Naive B cell (primary cell): ENCODE measurements at places on chromosomes 7 and 10. TPM values are rescaled to one million over a fixed set of nuclear protein-coding genes. Genes with fewer than 3 reads are reported as not detected.

Gene ZNF853
- polyA plus RNA-seq: 1.6 TPM

DNA sequence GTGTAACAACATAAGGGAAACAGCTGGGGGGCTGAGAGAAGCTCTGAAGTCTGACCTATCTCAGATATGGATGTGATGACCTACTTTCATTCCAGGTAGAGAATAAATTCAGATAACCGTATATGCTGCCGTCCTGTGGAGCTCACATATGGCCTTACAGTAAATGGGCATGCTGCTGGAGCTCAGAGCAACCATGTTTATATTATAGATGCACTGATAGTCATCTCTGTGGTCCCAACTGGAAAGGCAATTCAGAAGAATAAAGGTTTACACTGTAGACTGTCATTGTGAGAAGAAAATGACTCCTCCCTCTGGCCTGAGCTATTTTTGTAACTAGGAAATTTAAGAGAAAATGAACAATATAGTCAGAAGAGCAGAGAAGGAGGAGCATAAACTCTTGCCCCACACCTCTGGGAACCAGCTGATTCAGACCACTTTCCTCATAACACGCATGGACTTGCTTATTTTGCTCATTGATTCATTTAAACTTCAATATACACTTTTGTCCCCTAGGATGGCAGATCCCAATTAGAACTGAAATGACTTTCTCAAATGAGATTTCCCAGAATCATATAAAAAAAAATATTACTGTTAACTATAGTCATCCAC, 69.9 kb upstream of the NXPH1 start:
- H3K4me3 ChIP-seq: no peak overlapping the region
- H3K4me1 ChIP-seq: no peaks in the 10 kb centered on the region
- no peak for DNase-seq
- H3K27ac ChIP-seq: no peak overlapping the region

Gene XPNPEP1
- polyA plus RNA-seq: 19.6 TPM

Gene RAPGEF5
- polyA plus RNA-seq: 6.8 TPM

DNA sequence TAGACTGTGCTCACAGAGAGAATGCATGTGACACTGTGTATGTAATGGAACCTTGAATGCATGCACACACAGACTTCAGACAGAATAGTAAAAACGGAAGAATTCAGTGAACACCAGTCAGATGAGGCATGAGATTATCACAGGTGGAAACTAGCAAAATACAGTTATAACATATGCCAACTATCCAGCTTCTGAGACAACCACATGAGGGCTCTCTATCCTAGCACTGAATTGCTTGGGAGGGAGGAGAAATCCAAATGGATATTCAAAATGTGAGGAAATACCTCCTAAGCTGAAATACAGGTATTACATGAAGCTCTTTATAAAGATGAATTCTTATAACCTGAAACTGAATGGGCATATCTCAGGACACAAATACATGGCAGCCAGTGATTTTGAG, 30.6 kb downstream of the GARS1 start:
- no peaks in the 10 kb centered on the region for H3K4me1 ChIP-seq
- DNase-seq: no peak

DNA sequence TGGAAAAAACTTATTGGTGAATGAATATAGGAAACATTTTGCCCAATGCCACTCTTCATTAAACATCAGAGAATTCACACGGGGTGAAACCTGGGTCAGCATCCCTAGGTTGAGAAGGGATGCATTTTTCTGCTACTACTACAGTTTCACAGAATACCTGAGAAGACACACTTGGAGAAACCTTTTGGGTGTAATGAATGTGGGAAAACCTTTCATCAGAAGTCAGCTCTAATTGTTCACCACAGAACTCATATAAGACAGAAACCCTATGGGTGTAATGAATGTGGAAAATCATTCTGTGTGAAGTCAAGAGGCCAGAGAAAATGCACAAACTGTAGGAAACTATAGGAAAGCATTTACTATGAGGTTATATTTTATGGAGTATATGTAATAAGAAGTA, 24.9 kb downstream of the ZNF37A start:
- H3K27ac ChIP-seq: no peak overlapping the region
- peaks cover 58% of the 10 kb centered on the region for H3K36me3 ChIP-seq
- H3K4me1 ChIP-seq: no peaks in the 10 kb centered on the region
- no peak overlapping the region for H3K4me3 ChIP-seq
- no peaks in the 10 kb centered on the region for H3K27me3 ChIP-seq
- no peak for DNase-seq

- H3K27ac ChIP-seq: no peak overlapping the region
- H3K4me3 ChIP-seq: no peak overlapping the region
- no peaks in the 10 kb centered on the region for H3K36me3 ChIP-seq
- H3K4me1 ChIP-seq: peaks cover 6% of the 10 kb centered on the region
These were observed 43.5 kb upstream of the HSPA12A start for GRCh38 chr10:116785867-116786266.

- no peak overlapping the region for H3K27ac ChIP-seq
- no peak overlapping the region for H3K4me3 ChIP-seq
- no peak for DNase-seq
- peaks cover 20% of the 10 kb centered on the region for H3K27me3 ChIP-seq
- H3K4me1 ChIP-seq: no peaks in the 10 kb centered on the region
These were observed 20.6 kb upstream of the CELF2 start for GRCh38 chr10:10996966-10997620.

GRCh38 chr7:101172854-101173751, 7.0 kb downstream of the NAT16 start:
- peak overlapping the region; percentile 45 for H3K4me3 ChIP-seq
- no peaks in the 10 kb centered on the region for H3K36me3 ChIP-seq
- H3K4me1 ChIP-seq: peaks cover 42% of the 10 kb centered on the region

DNA sequence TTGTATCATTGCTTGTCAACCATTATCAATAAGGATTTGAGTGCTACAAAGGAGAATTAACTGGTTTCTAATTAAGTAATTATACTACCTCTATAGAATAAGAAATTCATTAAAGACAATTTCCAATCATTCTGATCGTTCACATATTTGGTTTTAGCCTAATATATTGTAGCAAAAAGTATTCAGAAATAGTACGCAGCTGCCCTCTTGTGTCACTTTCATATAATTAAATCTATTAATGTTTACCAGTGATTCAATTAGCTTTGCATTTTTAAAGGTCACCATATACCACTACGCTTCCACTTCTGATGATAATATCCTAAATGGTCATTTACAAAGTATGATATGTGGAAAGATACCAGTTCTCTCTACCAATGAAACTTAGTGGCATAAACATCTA, 128.3 kb downstream of the NEBL start:
- no peaks in the 10 kb centered on the region for H3K27me3 ChIP-seq
- no peaks in the 10 kb centered on the region for H3K36me3 ChIP-seq
- H3K4me3 ChIP-seq: no peak overlapping the region
- DNase-seq: no peak
- H3K4me1 ChIP-seq: no peaks in the 10 kb centered on the region

Gene ITGB8
- not detected for polyA plus RNA-seq

DNA sequence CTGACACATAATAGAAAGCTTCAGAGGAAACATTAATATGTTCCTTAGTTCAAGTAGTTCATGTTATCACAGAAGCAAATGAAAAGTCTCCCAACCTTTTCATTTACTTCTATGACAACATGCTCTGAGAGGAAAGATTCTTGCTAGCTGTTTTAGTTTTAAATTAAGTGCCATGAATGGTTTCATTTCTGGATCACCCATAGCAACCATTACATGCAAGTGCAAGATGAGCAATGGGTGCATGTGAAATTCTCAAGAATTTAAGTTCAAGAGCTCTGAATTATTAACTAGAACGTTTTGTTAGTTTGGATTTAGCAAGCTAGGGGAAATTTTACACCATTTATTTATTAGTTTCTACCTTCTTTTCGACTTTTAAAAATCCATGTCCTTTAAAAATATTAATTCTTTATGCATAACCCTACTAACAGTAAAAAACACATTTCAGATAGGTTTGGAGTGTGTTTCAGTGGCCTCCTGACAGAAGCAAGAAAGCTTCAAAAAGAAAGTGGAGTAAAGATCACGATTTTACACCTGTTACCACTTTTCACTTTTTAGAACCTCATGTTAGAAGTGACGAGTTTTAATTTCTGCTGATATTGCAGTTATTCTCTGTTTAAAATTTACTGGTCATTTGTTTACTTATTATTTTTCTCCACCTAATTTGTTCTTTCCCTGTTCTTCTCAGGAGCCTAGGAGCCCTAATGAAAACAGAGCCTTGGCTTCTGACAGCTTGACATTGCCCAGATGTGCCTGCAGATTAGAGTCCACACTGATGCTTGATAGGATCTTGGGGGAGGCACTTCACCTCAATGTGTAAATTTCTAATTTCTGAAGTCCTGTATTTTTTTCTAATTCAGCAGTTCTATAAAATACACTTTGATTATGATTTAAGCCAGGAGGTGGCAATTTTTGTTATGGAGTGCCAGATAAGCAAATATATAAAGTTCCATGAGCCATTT, 995.3 kb upstream of the PHF14 start:
- H3K27ac ChIP-seq: no peak overlapping the region
- H3K4me1 ChIP-seq: no peaks in the 10 kb centered on the region
- no peaks in the 10 kb centered on the region for H3K27me3 ChIP-seq
- DNase-seq: no peak
- no peaks in the 10 kb centered on the region for H3K36me3 ChIP-seq

Gene RAB19
- 0.61 TPM for polyA plus RNA-seq

Gene KCND2
- not detected for polyA plus RNA-seq

- peak overlapping the region; percentile 16 for H3K27ac ChIP-seq
- peaks cover 37% of the 10 kb centered on the region for H3K4me1 ChIP-seq
These were observed 13.4 kb downstream of the PRKAG2 start for GRCh38 chr7:151863386-151864079.

GRCh38 chr10:75355706-75356105, 45.9 kb downstream of the ZNF503 start:
- H3K4me3 ChIP-seq: no peak overlapping the region
- no peaks in the 10 kb centered on the region for H3K4me1 ChIP-seq
- H3K27me3 ChIP-seq: peaks cover 37% of the 10 kb centered on the region
- no peak for DNase-seq
- no peaks in the 10 kb centered on the region for H3K36me3 ChIP-seq

DNA sequence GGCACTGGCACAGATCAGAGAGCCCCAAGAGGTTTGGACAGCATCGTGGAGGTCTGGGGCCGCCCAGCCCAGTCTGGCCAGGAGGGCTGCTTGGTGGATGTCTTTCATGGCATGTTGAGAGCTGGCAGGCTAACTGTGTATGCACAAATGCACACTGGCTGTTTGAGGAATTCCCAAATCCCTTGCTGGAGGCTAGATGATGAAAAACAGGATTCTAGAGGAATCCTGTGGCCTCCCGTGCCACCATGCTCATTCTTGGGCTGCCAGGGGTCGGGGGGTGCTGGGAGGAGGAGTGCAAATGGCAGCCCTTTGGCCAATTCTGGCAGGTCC, 26.5 kb downstream of the LEP start:
- H3K27me3 ChIP-seq: peaks cover 62% of the 10 kb centered on the region
- H3K36me3 ChIP-seq: no peaks in the 10 kb centered on the region
- H3K27ac ChIP-seq: no peak overlapping the region
- peaks cover 4% of the 10 kb centered on the region for H3K4me1 ChIP-seq

DNA sequence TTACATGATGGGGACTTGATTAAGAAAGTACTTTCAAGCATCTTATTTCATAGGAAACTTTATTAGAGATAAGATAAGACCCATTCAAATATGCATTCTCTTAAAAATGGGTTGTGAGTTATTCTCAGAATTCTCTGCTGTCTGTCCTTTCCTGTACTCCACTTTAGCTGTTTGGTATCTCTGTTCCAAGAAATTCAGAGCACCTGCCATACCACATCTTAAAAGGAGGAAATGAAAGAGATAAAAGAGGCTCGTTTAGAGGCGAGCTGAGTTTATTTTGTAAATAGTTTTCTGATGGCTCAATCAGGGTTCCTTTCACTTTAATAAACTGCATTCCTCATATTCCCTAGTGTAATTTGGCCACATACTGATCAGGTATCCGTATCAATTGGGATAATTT, 87.2 kb downstream of the MDFIC start:
- peaks cover 23% of the 10 kb centered on the region for H3K4me1 ChIP-seq
- DNase-seq: no peak
- no peaks in the 10 kb centered on the region for H3K36me3 ChIP-seq
- H3K27me3 ChIP-seq: no peaks in the 10 kb centered on the region
- H3K4me3 ChIP-seq: no peak overlapping the region
- no peak overlapping the region for H3K27ac ChIP-seq

DNA sequence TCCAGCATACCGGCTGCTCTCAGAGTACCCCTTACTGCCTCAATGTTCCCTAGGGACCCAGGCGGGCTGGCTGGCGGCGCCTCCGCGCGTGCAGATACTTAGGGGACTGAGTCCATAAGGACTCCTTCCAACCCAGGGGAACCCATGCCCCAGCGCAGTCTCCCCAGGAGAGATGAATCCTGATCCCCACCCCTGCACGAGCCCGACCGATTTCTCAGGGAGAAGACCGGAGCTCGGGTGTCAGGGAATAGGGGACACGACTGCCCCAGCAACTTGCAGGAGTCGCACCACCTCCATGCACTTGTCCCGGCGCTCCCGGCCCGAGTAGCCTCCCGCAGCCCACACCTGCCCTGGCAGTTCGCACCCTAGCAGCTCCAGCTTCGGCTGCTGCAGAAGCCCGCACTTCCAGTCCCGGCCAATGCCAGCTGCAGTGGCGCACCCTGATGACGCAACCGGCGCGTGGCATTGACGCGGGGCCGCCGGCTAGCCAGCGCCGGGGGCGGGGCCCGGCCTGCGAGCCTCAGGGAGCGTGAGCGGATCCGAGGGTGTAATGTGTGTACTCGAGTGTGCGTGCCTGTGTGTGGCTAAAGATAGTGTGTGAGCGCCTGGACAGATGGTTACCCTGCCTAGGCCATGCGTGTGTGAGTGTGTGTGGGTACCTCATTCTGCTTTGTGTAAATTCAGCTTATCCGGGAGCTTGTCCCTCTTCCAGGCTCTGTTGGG, at the start of gene GPAM:
TSS of gene GPAM (minus strand) at position 437 of the 723 bp plus-strand sequence. CDS start 1,981 bp downstream, outside the sequence.
- peaks cover 24% of the 10 kb centered on the region for H3K4me1 ChIP-seq
- peak; percentile 96 for DNase-seq
- H3K27ac ChIP-seq: peak within 1 kb of the TSS; percentile 98
- H3K36me3 ChIP-seq: peaks cover 17% of the 10 kb centered on the region
- H3K27me3 ChIP-seq: peaks cover 10% of the 10 kb centered on the region
- peak within 1 kb of the TSS; percentile 87 for H3K4me3 ChIP-seq

DNA sequence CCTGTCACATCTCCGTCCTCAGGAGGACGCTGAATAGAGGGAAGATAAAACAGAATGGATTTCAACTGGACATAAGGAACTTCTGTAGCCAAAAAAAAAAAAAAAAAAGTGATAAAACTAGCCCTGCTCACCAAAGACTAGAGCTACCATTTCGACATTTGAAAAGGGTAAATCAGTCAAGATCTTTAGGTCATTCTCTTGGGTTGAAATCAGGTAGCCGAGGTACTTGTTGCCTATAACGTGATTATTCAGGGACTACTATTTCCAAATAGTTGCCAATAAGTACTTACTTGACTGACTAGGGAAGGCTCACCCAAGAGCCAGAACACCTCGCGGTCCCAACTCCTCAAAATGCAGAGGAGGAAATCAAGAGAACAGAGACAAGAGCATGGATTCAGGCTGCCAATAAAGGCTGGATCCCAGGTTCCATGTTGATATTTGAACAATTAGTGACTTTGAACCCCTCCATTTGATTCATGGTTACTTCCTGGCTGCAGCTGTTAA, 2.0 kb downstream of the RHEB start:
- DNase-seq: no peak
- H3K27ac ChIP-seq: no peak overlapping the region
- H3K36me3 ChIP-seq: no peaks in the 10 kb centered on the region
- H3K4me3 ChIP-seq: peak overlapping the region; percentile 78
- H3K4me1 ChIP-seq: peaks cover 51% of the 10 kb centered on the region

- no peaks in the 10 kb centered on the region for H3K36me3 ChIP-seq
- H3K4me3 ChIP-seq: no peak overlapping the region
- H3K4me1 ChIP-seq: no peaks in the 10 kb centered on the region
- no peak overlapping the region for H3K27ac ChIP-seq
- DNase-seq: no peak
- no peaks in the 10 kb centered on the region for H3K27me3 ChIP-seq
These were observed 457.2 kb downstream of the ARL4A start for GRCh38 chr7:13144673-13145072.
